Right lung (tissue), 10 donors: ENCODE measurements at places on chromosomes 6 and 20. TPM values are rescaled to one million over a fixed set of nuclear protein-coding genes. Genes with fewer than 3 reads are reported as not detected.

The PRRT1 gene
- 1.9 TPM for polyA plus RNA-seq

- no peak for DNase-seq
Measured at GRCh38 chr6:19432966-19433498, 404.1 kb upstream of the ID4 start.

- no peak for DNase-seq
Measured at GRCh38 chr6:25042536-25042935, 106.8 kb upstream of the RIPOR2 start.

DNA sequence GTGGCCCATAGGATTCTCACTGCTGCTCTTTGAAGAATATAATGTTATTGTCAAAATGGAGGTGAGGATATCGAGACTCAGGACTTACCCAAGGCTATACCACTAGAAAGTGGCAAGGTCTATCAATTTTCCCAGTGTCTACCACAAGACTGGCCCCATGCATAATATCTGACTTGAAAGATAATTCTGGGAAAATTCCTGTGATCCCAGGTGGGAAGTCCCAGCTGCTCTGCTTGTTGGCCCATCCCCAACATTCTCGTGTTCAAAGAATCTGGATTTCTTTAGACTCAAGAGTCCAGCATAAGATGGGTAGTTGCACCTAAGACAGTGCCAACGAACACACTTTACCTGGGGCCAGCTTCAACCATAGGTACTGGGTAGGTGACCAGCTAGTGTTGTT is 120.7 kb upstream of the DTNBP1 start:
- DNase-seq, result no peak

GRCh38 chr6:45569210-45569945 is 191.6 kb upstream of the SUPT3H start:
- DNase-seq, result peak; percentile 24

DNA sequence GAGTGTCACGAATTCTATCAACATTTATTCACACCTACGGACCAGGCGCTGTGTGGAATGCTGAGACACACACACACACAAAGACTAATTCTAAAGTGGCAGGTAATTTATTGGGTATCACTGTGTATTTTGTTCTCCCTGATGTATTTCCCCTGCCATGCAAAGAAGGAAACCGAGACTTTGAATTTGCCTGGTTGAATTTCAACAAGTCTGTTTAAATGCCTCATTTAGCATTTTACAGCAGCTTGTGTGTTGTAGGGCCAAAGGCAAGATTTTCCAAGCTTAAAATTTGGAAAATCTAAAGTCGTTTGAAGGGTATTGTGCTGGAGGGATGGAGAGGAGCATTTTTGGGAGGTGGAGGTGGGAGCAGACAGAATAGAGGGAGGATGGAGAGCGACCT is 274.4 kb upstream of the ZFP64 start:
- DNase-seq, result no peak

DNA sequence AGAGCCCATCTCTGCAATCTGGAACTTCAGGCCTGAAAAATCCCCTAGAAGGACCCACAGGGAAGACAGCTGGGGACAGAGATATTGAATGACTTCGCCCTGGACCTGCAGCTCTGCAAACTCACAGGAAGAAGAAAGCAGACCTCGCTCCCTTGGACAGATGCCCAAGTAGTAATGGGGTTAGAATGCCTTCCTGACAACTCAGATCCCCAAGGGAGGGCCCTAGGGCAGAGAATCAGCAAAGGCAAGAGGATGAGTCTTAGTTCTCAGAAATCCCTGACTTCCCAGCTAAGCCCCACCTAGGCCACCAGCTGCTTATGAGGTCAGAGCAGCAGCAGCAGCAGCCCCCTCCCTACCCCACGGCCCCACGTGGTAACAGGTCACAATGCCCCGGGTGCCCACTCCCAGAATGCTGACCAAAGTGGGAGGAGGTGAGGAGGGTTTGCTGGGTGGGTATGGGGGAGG is at the start of gene C20orf141:
C20orf141 (plus strand) TSS at position 401 of the 465 bp plus-strand sequence. CDS start 198 bp downstream, outside the sequence.
- DNase-seq, result no peak

GRCh38 chr6:67916399-67916798 is 718.7 kb upstream of the ADGRB3 start:
- no peak for DNase-seq

DNA sequence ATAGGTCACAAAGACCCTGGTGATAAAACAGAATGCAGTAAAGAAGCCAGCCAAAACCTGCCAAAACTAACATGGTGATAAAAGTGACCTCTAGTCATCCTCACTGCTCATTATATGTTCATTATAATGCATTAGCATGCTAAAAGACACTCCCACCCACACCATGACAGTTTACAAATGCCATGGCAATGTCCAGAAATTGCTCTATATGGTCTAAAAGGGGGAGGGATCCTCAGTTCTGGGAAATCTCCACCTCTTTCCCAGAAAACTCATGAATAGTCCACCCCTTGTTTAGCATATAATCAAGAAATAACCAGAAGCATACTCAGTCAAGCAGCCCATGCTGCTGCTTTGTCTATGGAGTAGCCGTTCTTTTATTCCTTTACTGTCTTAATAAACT is 40.4 kb upstream of the MC3R start:
- no peak for DNase-seq

DNA sequence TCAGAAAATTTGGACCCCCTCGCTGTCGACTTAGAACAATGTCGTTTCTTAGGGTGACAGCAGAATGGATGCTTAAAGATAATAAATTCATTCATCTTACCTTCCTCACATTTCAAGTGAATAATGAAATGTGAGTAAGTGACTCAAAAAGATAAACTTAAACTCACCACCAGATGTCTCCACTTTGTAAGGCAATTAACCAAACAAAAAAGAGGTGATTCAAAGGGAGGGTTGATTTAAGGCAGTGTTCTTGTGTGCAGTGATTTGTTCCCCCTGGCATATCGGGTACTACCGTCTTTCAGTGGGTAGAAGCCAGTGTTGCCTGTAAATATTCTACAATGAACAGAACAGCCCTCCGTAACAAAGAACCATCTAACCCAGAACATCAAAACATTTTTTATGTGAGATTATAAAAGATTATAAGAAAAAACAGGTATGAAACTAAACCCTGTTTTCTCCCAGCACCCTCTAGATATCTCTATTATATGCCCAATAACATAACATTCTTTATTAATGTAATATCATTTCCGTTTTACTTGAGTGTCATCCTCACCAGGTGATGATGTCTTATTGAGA is 589.7 kb downstream of the CBLN4 start:
- no peak for DNase-seq

The YWHAB gene
- polyA plus RNA-seq, result 178 TPM

The CLVS2 gene
- polyA plus RNA-seq, result 0.34 TPM

- DNase-seq, result no peak
Measured at GRCh38 chr6:118103381-118104146, 196.5 kb downstream of the SLC35F1 start.

GRCh38 chr20:16672299-16672698 is 57.5 kb upstream of the SNRPB2 start:
- DNase-seq, result no peak

The TRIM10 gene
- 0.37 TPM for polyA plus RNA-seq

The CALHM4 gene
- polyA plus RNA-seq, result not detected

The OR2H1 gene
- polyA plus RNA-seq, result not detected

The CSE1L gene
- 86.0 TPM for polyA plus RNA-seq

DNA sequence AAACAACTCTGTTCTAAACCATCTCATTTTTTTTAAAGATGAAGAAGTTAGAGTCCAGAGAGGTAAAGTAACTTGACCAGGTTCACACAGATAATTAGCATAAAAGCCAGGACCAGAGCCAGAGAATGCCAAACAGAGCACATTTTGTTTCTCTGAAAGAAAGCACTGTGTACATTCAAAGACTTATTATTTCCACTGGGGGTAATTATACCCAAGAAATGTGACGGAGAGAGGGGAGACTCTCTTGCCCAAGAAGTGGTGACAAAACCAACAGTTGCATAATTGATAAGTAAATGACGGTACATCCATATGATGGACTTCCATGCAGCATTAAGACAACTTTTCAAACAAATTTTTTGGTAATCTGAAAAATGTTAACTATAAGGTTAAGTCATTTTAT is 111.6 kb downstream of the RTN4IP1 start:
- DNase-seq, result no peak

The PKHD1 gene
- 6.4 TPM for polyA plus RNA-seq

DNA sequence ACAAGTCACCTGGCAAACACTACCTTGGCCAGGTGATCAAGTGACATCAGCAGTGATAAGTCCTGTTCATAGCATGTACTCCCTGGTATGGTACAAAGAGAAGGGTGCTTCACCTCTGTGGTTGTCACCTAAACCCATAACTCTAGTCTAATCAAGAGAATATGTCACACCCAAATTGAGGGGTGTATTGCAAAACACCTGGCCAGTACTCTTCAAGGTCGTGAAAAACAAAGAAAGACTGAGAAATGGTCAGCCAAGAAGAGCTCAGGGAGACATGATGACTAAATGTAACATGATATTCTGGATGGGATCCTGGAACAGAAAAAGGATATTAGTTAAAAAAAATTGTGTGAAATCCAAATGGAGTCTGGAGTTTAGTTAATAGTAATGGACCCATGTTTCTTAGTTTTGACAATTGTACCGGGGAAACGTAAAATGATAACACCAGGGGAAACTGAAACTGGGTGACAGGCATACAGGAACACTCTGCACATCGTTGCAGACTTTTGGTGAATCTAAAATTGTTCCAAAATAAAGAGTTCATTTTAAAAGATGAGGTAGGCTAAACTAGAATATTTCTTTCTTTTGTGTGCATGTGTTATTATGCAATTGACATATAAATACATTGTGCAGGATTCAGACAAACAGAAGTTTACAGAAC is 262.0 kb downstream of the CDC5L start:
- DNase-seq, result no peak

The GPANK1 gene
- 22.8 TPM for polyA plus RNA-seq

GRCh38 chr6:137728386-137729349 is 138.4 kb upstream of the TNFAIP3 start:
- peak; percentile 79 for DNase-seq

- DNase-seq, result no peak
Measured at GRCh38 chr6:162069995-162070394, 657.6 kb downstream of the PRKN start.

GRCh38 chr6:143884216-143884900 is 20.1 kb downstream of the ZC2HC1B start:
- no peak for DNase-seq

GRCh38 chr6:40972814-40973213 is 66.2 kb downstream of the UNC5CL start:
- no peak for DNase-seq

DNA sequence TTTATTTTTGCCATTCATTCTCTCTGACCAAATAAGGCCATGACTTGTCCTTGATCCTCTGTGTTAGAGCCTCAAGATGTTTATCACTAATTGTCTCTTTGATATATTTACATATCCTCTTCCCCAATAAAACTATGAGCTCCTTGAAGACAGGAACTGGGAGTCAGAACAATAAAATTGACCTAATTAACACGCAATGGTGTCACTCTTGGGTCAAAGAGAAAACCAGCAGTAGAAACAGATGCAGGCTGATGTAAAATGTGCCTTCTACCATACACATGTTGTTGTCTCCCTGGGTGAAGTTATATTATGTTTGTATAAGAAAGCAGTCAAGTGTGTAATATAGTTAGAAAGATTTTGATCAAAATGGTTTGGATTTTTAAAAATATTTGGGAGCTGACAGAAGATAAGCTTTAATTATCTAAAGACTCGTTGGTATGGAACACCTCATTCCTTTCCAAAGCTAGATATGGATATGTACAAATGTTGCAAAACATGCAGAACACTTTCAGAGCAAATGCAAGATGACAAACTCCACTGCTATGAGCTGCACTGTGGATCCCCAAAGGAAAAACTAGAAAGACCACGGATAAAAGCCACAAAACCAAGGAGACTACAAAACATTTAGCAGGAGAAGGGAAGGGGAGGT is 109.7 kb upstream of the STMND1 start:
- DNase-seq, result no peak

- no peak for DNase-seq
Measured at GRCh38 chr6:125811259-125811658, 20.5 kb downstream of the NCOA7 start.

DNA sequence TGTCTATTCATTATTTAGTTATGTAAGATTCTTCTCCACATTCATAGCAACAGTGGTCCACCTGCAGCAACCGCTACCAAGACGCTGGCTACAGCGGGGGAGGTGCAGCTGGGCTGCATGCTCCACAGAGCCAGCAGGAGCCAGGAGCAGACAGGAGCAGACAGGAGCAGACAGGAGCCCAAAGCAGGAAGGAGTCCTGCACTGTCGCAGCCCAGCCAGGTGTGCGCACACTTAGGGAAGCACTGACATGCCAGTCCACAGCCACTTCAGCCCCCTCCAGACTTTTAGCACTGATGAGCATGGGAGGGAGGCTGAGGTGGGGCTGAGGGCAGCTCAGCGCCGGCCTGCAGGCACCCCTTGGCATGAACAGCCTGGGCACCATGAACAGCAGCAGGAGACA is 19.6 kb downstream of the KIF16B start:
- DNase-seq, result no peak

DNA sequence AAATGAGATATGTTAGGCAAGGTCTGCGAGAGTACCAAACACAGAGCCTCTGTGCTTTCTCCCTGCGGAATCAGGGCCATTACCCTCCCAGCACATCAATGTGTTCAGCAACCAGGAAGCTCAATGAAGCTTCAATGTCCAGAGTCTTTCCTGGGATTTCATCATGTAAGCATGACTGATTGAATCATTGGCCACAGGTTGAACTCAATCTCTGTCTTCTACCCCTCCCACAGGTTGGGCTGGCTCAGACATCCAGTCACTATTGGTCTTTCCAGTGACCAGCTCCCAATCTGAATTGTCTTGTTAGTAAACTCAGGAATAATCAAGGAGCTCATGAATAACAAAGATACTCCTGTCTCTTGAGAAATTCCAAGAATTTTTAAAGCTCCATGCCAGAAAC is 2.7 kb upstream of the DTD1 start:
- DNase-seq, result no peak

The ARMC12 gene
- polyA plus RNA-seq, result 0.70 TPM
